ENCODE measurements at places on chromosomes 11 and 22.

DNA sequence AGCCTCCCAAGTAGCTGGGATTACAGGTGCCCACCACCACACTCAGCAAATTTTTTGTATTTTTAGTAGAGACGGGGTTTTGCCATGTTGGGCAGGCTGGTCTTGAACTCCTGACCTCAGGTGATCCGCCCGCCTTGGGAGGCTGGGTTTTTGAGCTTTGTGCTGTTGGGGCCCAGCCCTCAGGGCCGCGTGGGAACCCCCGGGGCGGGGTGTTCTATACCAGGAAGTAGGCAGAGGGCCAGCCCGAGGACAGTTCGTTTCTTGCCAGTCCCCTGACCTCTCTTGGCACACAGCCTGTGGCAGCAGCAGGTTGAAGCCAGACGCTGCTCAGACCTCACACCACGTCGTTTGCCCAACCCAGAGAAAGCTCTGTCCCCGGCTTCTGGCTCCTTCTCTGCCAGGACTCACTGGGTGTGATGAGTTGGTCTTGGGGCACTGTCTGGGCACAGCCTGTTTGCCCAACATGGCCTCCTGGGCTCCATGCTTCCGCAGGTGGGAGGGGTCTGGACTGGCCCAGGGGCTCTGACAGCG is 24.9 kb upstream of the CHKA start:
- no peak for DNase-seq

DNA sequence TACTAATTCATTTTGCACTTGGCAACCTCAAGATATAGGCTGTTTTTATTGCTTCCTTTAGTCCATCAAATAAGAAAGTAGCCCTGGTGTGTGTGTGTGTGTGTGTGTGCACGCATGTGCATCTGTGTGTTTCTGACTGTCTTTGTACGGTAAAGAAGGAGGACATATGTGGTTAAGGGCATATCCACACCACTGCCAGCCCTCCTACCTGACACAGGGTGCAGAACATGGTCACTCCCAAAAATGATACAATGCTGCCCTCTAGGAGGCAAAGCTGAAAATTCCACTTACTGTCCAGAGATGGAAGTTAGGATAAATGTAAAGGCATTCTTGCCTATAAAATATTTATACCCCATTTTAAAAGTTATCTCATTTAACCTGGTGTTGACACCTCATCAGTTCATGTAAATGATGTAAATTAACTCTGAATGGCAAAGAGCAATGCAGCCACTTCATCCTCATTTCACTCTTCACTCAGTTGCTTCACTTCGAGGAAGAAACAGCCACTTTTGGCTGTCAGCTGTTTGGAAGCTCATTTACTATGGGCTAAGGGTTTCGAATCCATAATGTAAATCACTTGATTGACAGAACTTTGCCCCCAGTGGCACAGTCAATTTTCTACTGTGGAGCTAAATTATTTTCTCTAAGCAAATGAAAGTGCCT is 83.1 kb upstream of the MTNR1B start:
- no peak for DNase-seq

DNA sequence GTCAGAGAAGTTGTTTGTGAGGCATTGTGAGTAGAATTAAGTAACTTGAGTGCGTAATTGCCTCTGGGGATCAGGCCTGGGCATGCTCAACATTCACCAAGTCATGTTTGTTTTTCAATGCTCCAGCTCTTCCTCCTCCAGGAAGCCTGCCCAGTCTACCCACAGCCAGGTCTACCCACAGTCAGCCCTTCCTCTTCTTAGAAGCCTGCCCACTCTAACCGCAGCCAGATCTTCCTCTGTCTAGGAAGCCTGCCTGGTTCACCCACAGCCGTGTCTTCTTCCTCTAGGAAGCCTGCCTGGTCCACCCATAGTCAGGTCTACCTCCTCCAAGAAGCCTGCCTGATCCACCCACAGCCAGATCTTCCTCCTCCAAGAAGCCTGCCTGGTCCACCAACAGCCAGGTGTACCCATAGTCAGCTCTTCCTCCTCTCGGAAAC is 25.0 kb downstream of the LRP5 start:
- DNase-seq, result no peak

GRCh38 chr22:20966883-20967696 is at the start of gene AIFM3:
TSS of gene AIFM3 (plus strand) at chr22:20967255. CDS start at chr22:20967945, 690 bp downstream.
- DNase-seq, result no peak

GRCh38 chr11:34600339-34601084 is 20.4 kb upstream of the EHF start:
- no peak for DNase-seq

GRCh38 chr11:107827041-107827440 is 31.5 kb downstream of the SLC35F2 start:
- no peak for DNase-seq

GRCh38 chr11:79431535-79431934 is 9.3 kb downstream of the TENM4 start:
- DNase-seq, result no peak

GRCh38 chr11:116543911-116544475 is 228.8 kb downstream of the BUD13 start:
- no peak for DNase-seq

DNA sequence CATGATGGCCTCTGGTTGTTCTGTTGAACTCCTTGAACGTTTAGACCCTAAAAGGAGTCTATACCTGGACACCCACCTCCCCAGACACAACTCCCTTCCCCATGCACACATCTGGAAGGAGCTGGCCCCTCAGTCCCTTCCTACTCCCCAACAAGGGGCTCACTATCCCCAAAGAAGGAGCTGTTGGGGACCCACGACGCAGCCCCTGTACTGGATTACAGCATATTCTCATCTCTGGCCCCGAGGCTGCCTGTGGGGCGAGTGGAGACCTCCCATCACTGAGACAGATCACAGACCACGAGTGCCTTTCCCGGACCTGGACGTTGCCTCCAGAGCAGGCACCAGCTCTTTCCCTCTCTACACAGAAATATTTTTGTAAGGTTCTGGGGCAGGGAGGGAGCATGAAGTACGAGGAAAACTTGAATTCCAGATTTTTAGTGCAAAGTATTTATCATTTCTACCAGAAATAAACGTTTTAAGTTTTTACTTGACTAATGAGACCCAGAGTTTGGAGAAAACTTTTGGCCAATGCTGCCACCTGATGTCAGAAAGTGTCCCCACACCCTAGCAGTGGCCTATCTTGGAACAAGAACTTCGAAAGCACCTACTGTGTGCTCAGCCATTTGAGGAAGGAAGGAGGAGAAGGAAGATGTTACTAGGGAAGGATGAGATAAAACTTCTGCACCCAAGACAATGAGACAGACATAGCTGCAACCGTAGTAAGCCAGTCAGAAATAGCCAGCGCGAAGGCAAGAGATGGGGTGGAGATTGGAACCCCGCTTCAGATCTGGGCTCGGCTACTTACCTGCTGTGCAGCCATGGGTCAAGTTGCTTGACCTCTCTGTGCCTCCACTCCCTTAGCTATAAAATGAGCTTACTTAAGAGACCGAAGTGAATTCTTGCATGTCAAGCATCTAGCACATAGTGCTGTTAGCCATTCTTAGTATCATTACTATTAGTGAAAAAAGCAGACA is 10.2 kb upstream of the POU2F3 start:
- no peak for DNase-seq

- DNase-seq, result no peak
Observed at GRCh38 chr22:43127166-43127908, 15.9 kb downstream of the MCAT start.

- DNase-seq, result no peak
Observed at GRCh38 chr11:68038226-68038717, 553 bp upstream of the TCIRG1 start.

GRCh38 chr22:36755316-36755715 is 20.6 kb downstream of the IFT27 start:
- no peak for DNase-seq

DNA sequence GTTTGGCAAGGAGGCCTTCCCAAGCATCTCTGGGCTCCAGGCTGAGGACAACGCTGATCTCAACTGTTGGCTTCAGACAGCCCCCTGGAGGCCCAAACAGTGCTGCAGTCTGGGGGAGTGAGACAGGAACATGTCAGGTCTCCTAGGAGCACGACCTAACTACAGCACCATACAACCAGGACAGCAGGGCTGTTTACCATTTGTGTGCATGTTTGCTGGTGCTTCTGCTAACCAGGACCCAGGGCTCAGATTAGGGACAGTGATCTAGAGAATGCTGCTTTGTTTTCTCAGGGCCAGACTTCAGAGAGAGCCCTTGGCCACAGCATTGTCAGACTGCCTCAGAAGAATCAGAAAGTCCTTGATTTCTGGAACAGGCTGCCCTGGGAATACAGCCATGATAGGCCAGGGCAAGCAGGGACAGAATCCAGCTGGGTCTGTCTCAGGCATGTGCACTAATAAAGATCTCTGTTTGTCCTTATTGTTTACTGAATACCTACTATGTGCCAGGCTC is 126.5 kb downstream of the VPREB1 start:
- no peak for DNase-seq

DNA sequence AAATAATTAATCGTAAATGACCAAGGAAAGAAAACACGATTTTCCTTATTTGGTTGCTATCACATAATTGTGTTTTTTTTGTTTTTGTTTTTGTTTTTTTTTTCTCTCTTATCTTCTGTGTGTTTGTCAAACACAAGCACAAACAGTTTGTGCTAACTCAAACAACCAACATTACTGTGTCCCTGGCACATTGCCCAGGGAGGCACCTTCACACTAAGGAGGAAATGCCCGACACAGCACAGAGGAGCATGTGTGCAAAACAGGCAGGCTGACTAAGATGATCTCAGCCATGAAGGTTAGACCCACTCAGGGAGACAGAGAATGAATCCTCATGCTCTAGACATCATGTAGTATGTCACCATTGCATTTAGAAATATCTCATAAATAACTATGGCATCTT is 130.1 kb downstream of the SOX6 start:
- DNase-seq, result no peak

DNA sequence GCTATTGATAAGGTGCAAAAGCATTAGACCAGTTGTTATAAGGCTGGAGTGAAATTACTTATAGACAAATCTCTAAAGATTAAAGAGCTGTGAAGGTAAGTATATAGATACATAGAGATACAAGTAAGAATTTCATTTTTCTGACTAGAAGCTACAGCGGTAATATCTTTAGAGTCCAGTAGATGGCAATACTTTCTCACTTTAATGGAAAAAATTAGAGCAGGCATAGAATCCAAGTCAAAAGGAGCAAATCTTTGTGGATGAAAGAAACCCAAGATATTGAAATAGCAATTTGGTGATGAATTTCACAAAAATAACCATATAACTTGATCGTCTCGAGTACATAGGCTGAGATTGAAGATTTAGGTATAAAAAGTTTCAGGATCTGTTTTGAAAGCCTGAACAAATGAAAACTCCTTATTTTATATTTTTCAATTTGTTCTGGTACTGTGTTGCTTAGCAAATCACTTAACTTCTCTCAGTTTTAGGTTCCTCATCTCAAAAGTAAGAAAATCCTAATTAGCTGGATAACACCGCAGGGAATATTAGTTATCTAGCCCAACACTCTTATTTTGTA is 81.9 kb downstream of the UVRAG start:
- no peak for DNase-seq

GRCh38 chr11:133947321-133947756 is 9.4 kb downstream of the IGSF9B start:
- no peak for DNase-seq

- no peak for DNase-seq
Observed at GRCh38 chr11:102322560-102322959, 5.3 kb downstream of the BIRC3 start.

DNA sequence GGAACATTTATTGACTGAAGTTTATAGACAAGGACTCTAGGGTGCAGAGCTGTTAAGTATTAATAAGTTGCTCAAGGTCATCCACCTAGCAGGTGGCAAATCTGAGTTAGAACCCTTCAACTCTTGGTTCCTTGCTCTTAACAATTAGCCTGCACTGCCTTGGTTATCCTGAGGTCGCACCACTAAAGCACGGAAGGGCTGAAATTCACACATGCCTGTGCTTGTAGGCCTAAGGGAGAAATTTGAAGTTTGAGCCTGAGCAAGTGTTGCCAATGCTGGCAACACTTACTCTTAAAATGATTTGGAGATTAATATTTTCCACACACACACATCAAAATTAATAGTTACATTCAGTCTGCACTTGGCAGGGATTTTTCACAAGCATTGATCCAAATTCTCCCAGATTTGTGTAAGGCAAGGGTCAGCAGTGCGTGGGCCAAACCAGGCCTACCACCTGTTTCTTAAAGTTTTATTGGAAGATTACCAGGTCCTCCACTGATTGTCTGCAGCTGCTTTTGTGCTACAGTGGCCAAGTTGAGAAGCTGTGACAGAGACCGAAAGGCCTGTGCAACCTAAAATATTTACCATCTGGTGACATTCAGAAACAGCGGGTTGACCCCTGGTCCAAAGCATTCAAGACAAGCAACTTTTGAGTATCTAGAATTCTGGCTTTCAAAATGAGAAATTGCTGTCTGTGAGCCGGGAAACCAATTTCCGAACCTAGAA is 16.3 kb downstream of the APOL5 start:
- no peak for DNase-seq

DNA sequence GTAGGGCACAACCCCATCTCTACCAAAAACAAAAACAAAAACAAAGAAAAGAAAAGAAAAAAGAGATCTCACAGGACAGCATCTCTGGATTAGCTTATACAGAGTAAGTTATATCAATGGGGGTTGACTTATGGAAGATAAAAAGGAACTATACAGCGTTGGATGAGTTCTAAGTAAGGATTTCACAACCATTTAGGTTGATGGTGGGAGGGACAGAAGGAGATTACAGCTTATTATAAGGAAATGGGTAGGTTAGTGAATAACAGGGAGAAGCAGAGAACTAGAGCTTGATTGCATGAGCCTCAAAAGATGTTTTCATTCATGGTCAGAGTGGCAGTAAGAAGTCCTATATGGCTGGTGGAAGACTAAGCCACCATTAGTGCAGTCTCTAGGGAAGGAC is 60.3 kb downstream of the CECR2 start:
- no peak for DNase-seq

GRCh38 chr11:130773244-130773820 is 142.9 kb downstream of the SNX19 start:
- no peak for DNase-seq

DNA sequence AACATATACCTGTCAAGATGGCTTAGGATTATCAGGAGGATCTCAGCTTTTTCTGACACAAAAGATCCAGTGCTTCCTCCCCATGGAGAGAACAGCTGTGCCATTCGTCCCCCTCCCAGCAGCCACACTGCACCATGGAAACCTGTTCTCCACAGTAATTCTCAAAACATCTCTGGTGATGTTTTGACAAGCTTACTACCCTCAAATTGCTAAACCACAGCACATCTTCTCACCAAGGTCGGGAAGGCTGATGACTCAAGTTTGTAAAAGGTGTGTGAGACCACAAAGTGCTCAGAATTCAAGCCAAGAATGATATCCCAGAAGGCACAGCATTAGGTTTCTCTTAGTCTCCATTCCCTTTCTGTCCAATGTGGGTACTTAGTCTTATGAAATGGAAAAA is 3.9 kb upstream of the RAB38 start:
- DNase-seq, result no peak

- DNase-seq, result no peak
Observed at GRCh38 chr11:85845124-85845631, 10.0 kb upstream of the CCDC83 start.

DNA sequence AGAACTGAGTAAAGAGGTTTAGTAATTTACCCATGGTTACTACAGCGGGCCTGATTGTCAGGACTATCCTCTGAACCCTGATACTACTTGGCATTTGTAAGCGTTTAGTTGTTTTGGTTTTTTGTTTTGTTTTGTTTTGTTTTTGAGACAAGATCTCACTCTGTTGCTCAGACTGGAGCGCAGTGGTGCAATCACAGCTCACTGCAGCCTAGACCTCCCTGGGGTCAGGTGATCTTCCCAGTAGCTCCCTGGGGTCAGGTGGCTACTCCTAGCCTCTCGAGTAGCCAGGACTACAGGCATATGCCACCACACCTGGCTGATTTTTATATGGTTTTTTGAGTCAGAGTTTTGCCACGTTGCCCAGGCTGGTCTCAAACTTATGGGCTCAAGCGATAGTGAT is 118.6 kb downstream of the WNT11 start:
- DNase-seq, result no peak

- no peak for DNase-seq
Observed at GRCh38 chr11:75033916-75034315, 45.2 kb downstream of the NEU3 start.

All from stimulated activated CD4-positive, alpha-beta T cell treated with anti-CD3 and anti-CD28 coated beads, Interleukin-1b, Interleukin-23, amount 100 ng/mL, for 1 hour (primary cell).